CD4-positive, alpha-beta T cell treated with Interleukin-15 for 1 hour (primary cell): ENCODE measurements at places on chromosomes 16 and 17.

DNA sequence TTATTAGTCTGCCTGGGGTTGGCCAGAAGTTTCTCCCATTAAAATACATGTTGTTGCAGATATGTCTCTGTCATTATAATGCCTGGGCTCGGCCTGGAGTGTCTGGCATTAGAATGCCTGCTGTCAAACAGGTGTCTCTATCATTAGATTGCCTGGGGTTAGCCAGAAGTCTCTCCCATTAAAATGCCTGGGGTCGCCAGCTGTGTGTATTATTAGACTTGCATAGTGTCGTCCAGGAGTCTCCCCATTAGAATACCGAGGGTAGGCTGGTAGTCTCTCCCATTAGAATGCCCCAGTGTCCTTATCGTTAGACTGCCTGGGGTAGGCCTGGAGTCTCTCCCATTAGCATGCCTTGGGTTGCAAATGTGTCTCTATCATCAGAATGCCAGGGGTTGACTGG is 2270.8 kb downstream of the TP53TG3F start:
- no peak for DNase-seq

DNA sequence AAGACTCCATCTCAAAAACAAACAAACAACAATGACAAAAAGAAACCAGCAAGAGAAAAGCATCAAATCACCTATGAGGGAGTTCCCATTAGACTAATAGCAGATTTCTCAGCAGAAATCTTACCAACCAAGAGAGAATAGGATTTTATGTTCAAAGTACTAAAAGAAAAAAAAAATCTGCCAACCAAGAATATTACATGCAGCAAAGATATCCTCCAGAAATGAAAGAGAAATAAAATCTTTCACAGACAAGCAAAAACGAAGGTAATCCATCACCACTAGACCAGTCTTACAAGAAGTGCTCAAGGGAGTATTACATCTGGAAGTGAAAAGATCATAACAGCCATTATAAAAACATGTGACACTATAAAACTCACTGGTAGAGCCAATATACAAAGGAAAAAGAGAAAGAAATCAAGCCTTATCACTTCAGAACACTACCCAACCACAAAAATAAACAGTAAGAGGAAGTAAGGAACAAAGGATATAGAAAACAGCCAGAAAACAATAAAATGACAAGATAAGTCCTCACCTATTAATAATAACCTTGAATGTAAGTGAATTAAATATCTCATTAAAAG is 66.3 kb downstream of the STX8 start:
- DNase-seq: no peak

- no peak for DNase-seq
Observed at GRCh38 chr16:16988963-16989362, 481.8 kb downstream of the XYLT1 start.

GRCh38 chr17:50157891-50158290 is 7.4 kb upstream of the PPP1R9B start:
- DNase-seq: no peak

DNA sequence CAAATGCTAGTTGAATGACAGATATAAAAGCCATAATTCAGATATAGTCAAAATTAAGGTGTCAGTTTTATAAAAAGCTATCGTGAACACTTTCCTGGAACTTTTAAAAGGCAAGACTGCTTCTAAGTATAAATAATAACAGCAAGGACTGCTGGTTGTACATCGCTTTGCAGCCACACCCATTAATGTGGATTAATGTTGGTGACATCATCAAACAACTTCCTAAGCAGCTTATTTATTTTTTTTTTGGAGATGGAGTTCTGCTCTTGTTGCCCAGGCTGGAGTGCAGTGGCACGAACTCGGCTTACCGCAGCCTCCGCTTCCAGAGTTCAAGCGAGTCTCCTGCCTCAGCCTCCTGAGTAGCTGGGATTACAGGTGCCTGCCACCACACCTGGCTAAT is 4.6 kb downstream of the GNA13 start:
- no peak for DNase-seq

DNA sequence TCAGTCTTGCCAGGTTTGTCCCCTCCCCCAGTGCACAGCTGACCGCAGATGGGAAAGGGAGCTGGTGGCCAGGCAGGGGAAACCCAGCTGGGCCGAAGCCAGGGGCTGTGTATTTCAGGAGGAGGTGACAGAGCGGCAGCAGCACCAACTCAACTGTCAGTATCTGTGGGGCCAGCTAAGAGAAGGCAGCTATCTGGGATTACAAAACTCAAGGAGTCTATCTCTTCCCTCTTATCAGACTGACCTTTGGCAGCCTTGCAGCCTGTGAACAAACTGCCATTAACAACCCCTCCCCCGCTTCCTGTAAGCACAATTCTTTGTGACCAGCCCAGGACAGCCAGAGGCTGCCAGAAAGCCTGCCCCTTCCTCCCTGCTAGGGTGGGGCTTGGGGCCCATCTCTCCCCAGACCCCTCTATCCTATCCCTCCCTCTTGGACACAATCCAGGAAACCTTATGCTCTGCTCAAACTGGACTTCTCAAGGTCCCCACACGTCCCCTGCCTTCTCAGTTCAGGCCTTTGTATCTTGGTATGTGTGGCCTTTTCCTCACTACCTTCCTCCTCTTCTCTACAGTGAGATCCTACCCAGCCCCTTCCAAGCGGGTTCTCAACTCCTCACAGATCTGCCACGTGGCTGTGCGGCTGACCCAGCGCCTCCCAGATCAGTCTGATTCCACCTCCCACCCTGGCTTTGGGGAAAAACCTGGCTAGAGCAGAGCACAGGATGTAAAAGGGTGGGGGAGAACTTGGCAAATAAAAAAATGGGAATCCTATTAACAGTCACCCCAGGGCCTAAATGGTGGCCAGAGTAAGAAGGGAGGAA is 10.5 kb downstream of the ST3GAL2 start:
- DNase-seq: peak; percentile 81

- no peak for DNase-seq
Observed at GRCh38 chr17:77214743-77215142, 74.0 kb downstream of the SEC14L1 start.

DNA sequence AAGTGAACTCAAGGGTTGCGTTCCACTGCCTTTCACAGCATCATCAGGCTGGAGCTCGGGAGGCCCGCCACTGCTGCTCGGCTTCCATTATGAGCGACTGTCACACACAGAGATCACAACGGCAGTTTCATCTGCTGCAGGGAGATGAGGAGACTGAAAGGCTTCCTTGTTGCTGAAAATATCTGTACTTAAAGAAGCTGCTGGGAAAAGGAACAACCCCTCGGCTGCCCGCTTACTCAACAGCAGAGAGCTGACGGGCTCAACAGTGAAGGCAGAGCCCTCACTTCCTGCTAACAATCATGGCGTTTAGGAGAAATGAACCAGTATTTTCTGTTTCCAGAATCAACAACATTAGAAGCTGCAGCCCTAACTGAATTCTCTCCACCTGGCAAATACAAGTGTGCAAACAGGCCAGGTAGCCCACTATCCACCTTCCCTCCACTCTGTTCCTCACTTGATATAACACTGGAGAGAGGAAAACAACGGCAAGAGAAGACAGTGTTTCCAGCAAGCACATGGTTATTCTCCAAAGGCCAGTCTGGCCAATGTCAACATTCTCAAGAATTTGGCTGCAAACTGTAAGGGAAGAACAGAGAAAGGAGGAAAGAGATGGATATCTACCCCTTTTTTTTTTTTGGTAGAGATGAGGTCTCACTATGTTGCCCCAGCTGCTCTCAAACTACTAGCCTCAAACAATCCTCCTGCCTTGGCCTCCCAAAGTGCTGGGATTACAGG is 33.7 kb downstream of the MBTPS1 start:
- DNase-seq: no peak

GRCh38 chr17:79942591-79943346 is 92.9 kb downstream of the TBC1D16 start:
- peak; percentile 29 for DNase-seq

DNA sequence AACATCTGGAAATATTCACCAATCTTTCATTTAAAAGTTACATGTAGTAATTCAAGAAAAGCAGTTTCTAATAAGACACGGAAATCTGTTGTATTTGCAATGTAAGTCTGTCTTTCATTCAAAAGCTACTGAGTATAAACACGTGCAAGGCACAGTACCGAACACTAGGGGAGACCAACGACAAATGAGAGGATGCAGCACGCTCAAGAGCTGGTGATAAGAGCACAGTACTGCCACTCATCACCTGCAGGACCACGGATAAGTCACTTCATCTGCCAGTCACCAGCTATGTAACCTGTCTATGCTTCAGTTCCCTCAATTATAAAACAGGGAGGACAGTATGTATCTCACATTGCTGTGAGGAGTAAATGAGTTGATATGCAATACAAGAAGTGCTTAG is 67.1 kb downstream of the CLEC18A start:
- DNase-seq: peak; percentile 37

DNA sequence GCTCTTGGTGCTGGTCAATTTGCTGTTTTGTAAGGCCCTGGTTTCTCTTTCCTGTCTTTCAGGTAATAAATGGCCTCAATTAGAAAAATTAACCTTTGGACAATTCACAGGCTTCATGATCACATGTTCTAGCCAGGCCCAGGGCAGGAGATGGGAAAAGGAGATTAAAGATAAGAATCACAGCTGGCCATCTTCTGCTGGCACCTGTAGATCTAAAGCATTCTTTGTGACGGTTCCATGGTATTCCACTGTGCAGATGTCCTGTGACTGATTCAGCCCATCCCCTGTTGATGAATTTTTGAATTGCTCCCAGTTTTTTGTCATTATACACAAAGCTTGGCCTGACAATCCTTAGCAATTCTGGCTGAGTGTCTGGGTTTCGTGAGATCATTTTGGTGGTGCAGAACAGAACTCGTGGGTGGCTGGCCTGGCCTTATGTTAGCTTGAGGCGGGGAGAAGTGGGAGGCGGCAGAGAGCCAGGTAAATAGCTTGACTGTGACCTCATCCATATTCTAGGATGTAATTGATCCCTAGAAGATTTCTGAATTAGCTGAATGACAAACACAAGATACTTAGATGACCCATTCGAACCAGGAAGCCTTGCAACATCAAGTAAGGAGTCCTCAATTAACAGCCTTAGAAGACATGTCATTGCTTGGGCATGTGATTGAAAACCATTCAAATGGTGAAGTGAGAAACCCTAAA is 14.1 kb downstream of the TMC5 start:
- DNase-seq: no peak

DNA sequence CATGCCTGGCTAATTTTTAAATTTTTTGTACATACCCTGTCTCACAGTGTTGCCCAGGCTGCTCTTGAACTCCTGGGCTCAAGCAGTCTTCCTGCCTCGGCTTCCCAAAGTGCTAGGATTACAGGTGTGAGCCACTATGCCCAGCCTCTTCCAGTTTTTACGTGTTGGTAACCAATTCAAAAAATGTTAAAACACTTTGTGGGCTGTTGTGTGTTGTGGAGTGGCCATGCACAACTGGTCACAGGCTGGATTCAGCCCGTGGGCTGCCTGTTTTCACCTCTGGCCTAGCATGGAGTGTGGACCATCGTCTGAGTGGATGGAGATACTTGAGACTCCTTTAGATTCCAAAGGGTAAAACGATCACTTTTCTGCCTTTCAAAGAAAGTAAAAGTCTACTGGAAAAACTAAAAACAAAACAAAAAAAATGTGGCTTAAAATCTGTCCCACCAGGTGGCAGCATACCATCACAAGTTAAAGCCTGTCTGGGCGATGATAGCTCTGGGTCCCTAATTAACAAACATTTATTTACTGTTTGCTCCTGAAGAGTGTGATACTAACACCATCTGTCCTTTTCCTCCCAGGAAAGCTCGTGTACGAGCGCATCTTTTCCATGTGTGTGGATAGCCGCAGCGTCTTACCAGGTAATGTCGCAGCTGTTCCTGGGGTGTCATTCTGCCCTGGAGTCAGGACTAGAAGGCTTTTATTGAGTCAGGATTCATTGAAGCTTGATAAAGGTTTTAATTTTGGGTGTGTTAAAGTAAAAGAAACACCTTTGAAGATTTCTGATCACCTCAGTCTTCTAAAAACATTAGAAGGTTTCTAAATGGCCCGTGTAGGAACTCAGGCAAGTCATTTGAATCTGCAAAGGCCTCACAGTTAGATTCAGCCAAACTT is 45.8 kb downstream of the VPS35L start:
- DNase-seq: no peak

DNA sequence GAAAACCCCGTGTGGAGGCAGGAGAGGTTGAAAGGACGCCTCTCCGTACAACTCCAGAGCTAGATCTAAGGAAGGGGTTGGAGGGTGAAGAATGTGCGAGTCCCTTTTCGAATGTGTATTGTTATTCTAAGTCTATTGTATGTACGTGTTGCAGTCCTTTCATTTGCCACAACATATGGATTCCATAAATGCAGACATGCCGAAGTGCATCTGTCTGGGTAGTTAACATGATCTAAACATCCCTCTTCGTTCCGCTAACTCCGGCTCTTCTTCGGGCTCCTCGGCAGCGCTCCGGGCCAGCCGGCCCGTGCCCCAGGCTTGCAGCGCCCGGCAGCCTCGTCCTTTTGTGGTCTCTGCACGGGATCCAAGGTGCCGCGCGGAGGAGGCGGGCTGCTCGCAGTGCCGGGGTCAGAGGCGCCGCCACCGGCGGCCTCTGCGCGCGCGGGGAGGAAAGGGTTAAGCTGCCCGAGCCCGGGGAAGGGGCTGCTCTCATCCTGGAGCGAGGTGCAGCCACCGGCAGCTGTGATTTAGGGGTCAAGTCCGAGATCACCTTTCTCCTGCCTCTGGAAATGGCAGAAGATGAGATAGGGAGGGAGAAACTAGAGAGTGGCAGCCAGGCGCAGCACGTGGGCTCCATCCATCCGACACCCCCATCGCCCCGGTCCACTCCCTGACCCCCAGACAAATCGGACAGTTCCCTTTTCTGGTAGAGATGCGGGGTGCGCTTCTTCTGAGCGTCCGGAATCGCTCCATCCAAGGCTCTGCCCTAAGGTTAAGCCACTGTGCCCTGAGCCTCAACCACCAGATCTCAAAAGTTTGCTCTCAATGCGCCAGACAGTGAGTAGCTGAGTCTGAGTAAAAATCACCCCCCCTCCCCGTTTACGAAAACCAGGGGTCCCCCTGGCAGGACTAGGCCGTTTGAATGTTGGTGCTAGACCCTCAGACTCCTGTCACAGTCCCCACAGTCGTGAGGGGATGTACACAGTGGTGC is 15.1 kb upstream of the ZFHX3 start:
- no peak for DNase-seq

- no peak for DNase-seq
Observed at GRCh38 chr16:66959704-66960161, 1.3 kb upstream of the CES3 start.

- no peak for DNase-seq
Observed at GRCh38 chr17:74825952-74826719, 33.5 kb downstream of the GRIN2C start.

DNA sequence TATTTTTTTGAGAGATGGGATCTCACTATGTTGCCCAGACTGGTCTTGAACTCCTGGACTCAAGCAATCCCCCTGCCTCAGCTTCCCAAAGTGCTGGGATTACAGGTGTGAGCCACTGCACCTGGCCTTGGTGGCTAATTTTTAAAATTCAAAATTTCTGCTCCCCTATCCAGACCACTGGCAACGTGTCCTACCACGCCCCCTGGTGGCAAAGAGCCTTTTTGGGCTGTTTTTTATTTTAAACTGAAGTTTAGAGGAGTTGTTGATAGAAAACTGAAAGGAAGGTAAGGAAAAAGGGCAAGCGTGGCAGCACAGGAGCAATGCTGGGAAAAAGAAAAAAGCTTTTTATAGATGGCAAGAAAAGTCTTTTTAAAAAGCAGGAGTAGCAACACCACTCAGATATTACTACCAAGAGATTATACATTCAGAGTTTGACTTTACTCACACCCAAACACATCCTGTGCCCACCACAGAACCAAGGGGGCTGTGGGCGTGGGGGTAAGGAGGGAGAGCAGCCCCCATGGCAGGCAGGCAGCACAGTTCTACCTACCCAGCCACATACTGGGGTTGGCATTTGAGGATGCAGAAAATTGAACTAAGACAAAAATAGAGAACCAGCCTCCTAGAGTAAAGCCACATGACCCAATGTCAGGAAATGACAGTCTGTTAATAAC is 4.2 kb upstream of the MXRA7 start:
- DNase-seq: peak; percentile 60
